CD4-positive, alpha-beta memory T cell (primary cell): ENCODE measurements at places on chromosomes 6 and 20. TPM values are rescaled to one million over a fixed set of nuclear protein-coding genes. Genes with fewer than 3 reads are reported as not detected.
A peak's percentile ranks its signal among the peaks of the same experiment; 100 is the strongest.

Gene CUL7
- total RNA-seq = 13.7 TPM

DNA sequence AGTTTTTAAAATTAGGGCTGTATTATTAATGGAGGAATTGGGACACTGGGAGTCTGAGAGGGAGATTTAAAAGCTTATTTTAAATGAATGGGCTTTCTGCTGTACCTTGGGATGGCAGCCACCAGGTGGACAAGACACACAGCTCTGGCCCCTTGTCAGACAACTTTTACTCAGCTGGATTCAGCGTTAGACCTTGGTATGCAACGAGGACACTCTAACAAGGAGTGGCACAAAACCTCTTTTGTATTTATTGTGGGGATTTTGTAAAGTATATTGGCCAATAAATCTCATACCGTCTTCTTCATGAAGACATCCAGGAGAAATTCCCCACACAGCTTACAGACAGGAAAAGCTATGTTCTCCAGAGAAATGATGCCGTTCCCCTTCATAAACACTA is 105.7 kb downstream of the LCA5 start:
- no peaks in the 10 kb centered on the region for H3K4me1 ChIP-seq
- no peak for DNase-seq
- H3K27ac ChIP-seq = no peak overlapping the region
- H3K27me3 ChIP-seq = no peaks in the 10 kb centered on the region
- H3K36me3 ChIP-seq = no peaks in the 10 kb centered on the region

Gene RAMACL
- 0.41 TPM for total RNA-seq

Gene CUTA
- 210 TPM for total RNA-seq

DNA sequence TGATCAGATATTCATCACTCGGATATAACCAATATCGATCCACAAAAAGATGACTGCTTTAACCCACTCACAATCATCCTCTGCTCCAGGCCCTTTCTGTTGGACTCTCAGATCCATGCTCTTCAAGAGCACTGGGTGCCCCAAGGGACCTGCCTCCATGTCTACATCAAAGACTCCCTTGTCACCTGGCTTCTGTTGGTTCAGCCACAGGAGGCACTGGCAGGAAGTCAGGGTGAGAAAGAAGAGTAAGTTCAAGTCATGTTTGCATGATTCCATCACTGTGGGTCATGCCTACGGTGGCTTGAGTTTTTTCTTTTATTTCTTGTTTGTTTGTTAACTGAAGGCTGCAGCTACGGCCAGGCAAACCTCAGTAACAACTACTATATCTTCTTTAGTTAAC is 243.3 kb downstream of the ADGRG6 start:
- H3K36me3 ChIP-seq = no peaks in the 10 kb centered on the region
- no peak overlapping the region for H3K27ac ChIP-seq
- H3K4me1 ChIP-seq = no peaks in the 10 kb centered on the region
- H3K27me3 ChIP-seq = no peaks in the 10 kb centered on the region
- no peak for DNase-seq
- no peak overlapping the region for H3K4me3 ChIP-seq

Gene GJA1
- not detected for total RNA-seq

Gene CD83
- total RNA-seq = 5.8 TPM

DNA sequence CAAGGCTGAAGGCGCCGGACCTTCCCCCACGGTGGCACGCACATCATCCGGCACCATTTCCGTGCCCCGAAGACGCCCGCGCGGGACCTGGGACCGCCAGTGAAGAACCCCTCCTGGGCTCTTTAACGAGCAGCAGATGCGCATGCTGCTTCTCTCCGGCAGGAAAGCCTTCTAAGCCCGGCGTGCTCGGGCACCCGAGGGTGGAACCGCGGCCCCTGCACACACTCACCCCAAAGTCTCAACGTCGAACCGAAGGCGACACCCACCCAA is 240 bp downstream of the FOXQ1 start:
- peaks cover 18% of the 10 kb centered on the region for H3K27me3 ChIP-seq
- no peaks in the 10 kb centered on the region for H3K36me3 ChIP-seq
- H3K4me3 ChIP-seq = no peak overlapping the region
- no peak for DNase-seq
- H3K27ac ChIP-seq = no peak overlapping the region

Gene CCN6
- not detected for total RNA-seq

- no peak overlapping the region for H3K4me3 ChIP-seq
- DNase-seq = no peak
- H3K36me3 ChIP-seq = no peaks in the 10 kb centered on the region
- no peaks in the 10 kb centered on the region for H3K27me3 ChIP-seq
- no peak overlapping the region for H3K27ac ChIP-seq
Measured at GRCh38 chr6:16850681-16851026, 89.4 kb upstream of the ATXN1 start.

- no peaks in the 10 kb centered on the region for H3K27me3 ChIP-seq
- no peak overlapping the region for H3K4me3 ChIP-seq
- no peaks in the 10 kb centered on the region for H3K4me1 ChIP-seq
- H3K36me3 ChIP-seq = no peaks in the 10 kb centered on the region
- no peak overlapping the region for H3K27ac ChIP-seq
Measured at GRCh38 chr6:79814940-79815339, 132.4 kb downstream of the ELOVL4 start.

GRCh38 chr6:32933661-32934085 is 7.2 kb downstream of the HLA-DMB start:
- no peak overlapping the region for H3K27ac ChIP-seq
- peaks cover 5% of the 10 kb centered on the region for H3K4me1 ChIP-seq
- DNase-seq = peak; percentile 70
- no peaks in the 10 kb centered on the region for H3K36me3 ChIP-seq
